ENCODE measurements at places on chromosomes 5 and 9. TPM values are rescaled to one million over a fixed set of nuclear protein-coding genes. Genes with fewer than 3 reads are reported as not detected.

- DNase-seq: no peak
These were observed 116.2 kb upstream of the CNTLN start for GRCh38 chr9:17018540-17019196.

DNA sequence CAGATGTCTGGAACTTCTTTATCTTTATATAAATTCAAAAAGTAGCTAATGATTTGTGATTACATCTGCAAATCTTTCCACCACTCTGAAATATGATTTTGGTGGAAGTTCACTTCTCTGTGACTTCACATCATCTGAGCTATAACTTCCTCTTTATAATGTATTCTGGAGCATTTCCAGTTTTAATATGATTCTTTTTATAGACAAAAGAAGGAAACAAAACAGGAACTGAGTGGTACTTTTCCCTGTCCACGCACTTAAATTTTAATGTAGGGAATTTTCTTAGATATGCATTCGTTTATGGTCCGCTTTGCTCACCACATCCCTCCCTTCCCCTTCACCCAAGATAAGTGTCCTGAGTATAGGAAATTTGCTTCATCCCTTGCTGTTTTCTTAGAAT, 333.5 kb downstream of the CHSY3 start:
- DNase-seq: no peak

Gene PKD2L2
- not detected for total RNA-seq

Gene NOXA1
- 7.7 TPM for total RNA-seq

Gene GLRA1
- total RNA-seq: not detected
